ENCODE measurements at places on chromosomes 12 and 14. TPM values are rescaled to one million over a fixed set of nuclear protein-coding genes. Genes with fewer than 3 reads are reported as not detected.

Gene IRAK4
- total RNA-seq: 22.5 TPM

Gene PTGR2
- 1.2 TPM for total RNA-seq

Gene NOXRED1
- 0.91 TPM for total RNA-seq

Gene B3GNT4
- 0.29 TPM for total RNA-seq

Gene TAS2R42
- not detected for total RNA-seq

All from activated T-helper 1 cell treated with anti-CD3 and anti-CD28 coated beads, Interleukin-12 subunit alpha, Interleukin-12 subunit beta, Interleukin-2, Interleukin-4 antibody, amounts not matched to agents 30 ng/mL and 10 ng/mL and 1 ng/mL, durations not matched to agents 14 hours and 24 hours and 36 hours (primary cell).